ENCODE measurements at places on chromosomes 16 and 17.

DNA sequence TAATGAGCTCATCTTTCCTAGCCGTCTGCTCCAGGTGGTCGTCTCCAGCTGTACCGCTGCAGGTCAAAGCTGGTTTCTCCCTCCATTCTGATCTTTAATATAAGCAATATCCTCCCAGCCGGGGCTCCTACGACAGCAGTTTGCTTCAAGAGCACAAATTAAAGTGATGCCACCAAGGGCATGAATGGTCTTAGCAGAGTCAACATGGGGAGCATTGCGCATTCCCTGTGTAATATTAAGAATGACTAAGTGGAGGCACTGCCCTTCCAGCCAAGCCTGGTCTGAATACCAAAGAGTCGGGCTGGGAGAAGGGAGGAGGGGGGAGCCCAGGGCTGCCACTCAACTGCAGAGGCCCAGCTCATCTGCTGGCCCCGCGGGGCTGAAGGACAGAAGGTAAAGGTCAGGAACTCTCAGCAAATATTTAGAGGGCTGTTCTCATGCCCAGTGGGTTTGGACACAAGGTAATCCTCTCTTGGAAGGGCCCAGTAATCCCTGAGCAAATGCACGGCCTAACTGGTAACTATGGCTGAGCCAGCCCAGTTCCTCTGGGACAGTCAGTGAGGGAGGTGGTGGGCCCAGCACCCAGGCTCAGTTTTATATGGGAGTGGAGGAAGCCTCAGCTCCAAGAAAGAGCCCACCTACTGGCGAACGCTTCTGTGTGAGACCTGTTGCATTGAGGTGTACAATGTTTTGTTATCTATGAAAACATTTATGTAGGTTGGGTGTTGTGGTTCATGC, 121.2 kb downstream of the IRX3 start:
- DNase-seq, result no peak

DNA sequence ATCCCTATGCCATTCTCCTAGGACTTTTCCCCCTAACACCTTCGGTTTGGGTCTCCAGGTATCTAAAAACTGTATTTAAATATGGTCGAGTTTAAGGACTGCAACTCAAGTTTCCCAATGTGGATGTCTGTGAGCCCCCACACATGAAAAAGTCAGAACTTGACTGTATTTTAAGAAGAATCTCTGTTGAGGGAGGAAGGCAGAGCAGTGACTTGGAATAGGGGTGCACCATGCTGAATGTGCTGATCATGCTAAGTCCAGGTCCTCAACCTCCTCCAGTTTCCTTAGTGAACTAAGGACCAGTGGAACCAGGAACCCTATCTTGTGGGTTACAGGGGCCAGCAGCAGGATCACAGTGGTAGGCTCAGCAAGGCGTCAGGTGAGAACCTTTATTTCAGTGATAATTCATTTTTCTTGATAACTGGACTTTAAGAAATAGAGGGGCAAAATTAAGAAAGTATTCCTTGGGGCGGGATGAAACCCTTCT, 19.5 kb downstream of the GRB7 start:
- DNase-seq, result no peak

DNA sequence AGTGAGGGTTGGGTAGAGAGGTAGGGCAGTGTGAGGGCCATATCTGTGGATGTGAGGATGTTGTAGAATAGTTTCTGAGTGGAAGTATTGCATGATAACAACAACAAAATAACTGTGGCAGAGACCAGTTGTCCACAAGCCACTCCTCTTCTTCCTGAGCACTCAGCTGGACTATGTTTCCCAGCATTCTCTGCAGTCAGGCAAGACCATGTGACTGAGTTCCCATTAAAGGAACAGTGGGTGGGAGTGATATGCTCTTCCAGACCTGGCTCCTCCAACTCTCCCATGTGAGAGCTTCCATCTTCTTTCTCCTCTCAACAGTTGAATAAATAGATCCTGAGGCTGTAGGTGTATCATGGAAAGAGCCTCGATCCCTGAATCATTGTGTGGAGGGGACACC, 272.4 kb downstream of the CBLN1 start:
- DNase-seq, result no peak

GRCh38 chr16:18003033-18003432, 333.5 kb downstream of the NPIPA8 start:
- DNase-seq, result no peak

GRCh38 chr16:73306901-73307413, 259.0 kb upstream of the ZFHX3 start:
- DNase-seq, result no peak

DNA sequence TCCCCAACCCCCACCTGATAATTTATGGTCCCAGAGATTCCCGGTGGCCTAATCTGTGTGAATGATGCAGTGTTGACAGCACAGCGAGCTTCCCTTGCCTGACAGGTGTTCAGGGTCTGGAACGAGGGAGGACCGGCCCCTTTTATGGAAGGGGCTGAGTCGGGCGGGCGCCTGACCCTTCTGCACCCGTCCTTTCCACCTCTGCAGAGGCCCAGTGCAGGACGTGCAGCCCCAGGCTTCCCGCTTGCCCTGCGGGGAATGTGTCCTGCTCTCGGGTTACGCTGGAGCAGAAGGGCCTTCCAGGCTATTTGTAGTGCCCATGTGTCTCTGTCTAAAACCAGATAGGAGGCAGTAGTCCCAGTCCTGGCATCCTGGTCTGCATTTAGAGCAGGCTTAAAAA, 16.2 kb downstream of the SMTNL2 start:
- no peak for DNase-seq
